M059J (cell line): ENCODE measurements at places on chromosomes 3 and 15.
A peak's percentile ranks its signal among the peaks of the same experiment; 100 is the strongest.

- DNase-seq = no peak
Measured at GRCh38 chr3:69104586-69104985, 17.8 kb downstream of the LMOD3 start.

- DNase-seq = no peak
Measured at GRCh38 chr3:137693791-137694190, 70.3 kb upstream of the SOX14 start.

DNA sequence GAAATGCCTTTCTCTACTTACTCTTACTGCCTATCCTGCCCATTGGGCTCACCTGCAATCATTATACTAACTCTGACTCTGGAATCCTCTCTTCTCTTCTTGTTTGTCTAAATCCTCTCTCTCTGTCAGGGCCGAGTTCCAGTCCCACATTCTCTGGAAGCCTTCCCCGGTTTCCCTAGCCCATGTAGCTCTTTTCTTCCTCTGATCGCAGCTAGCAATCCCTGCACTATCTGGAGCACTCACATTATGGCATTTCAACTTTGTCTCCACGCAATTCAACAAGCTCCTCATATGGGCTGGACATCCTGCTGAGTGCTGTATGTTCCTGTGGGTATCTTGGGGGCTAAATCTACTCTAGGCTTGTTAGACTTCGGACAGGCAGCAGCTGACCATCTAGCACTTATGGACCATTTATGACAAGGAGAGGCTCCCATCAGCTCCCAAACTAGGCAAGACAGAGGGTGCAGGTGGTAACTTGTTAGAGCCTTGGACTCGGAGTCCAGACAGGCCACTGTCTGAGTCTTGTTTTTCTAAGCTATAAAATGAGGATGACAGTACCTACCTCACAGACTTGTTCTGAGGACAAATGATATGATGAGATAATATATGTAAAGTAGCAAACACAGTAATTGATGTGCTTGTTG, 58.3 kb downstream of the EPHB3 start:
- DNase-seq = no peak

- DNase-seq = peak; percentile 56
Measured at GRCh38 chr3:58237238-58237940, at the start of gene ABHD6. ABHD6 (plus strand) TSS chr3:58237792; CDS start chr3:58256587, 18,795 bp downstream.

DNA sequence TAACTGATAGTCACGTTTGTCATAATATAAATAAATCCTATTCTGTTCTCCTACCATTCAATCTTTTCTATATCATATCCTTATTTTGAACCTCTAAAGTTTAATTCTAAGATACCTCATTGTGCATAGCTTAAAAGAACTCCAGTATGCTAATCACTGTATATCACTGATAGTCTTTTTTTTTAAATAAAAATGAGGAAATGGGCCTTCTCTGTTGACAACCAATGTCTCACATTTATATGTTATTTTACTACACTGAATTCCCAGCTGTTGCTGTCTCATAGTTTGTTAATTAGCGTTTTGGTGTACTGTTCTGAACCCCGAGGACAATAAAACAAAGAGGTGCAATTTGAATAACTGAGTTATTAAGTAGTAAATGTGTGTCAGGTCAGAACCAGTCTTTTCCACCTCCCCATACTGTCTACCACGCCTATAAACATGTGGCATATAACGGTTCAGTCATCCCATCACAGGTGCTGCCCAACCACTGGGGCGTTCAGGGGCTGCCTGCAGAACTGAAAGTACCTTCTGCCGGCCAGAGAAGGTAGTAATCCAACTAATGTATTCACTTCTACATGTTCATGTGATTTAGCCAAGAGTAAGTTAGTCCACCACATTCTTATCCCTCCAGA, 14.9 kb downstream of the CBLB start:
- DNase-seq = no peak

DNA sequence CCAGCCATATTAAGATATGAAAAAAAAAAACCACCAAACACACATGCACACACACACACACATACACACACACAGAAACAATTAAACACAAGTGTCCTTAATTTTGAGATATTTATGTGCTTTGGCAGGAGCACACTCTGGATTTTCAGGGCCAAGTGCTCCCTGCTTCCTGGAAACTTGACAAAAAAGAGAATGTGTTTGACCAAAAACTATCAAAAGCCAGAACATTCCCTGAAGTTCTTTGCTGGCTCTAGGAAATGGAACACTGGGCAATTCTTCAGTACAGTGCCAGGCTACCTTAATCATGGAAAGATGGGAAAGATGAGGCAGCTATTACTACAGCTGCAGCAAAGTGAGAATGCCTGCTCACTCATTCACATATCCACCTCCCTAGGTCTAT, 44.6 kb downstream of the P3H2 start:
- DNase-seq = peak; percentile 48

- peak; percentile 60 for DNase-seq
Measured at GRCh38 chr15:80978685-80979329, 10.8 kb downstream of the MESD start.

GRCh38 chr3:105365391-105366325, 1.1 kb upstream of the ALCAM start:
- DNase-seq = peak; percentile 80

GRCh38 chr3:127028781-127029657, 46.1 kb downstream of the PLXNA1 start:
- DNase-seq = no peak

GRCh38 chr3:41846850-41847249, 115.1 kb downstream of the ULK4 start:
- DNase-seq = no peak

- DNase-seq = no peak
Measured at GRCh38 chr3:23588547-23588946, 217.2 kb upstream of the UBE2E1 start.

DNA sequence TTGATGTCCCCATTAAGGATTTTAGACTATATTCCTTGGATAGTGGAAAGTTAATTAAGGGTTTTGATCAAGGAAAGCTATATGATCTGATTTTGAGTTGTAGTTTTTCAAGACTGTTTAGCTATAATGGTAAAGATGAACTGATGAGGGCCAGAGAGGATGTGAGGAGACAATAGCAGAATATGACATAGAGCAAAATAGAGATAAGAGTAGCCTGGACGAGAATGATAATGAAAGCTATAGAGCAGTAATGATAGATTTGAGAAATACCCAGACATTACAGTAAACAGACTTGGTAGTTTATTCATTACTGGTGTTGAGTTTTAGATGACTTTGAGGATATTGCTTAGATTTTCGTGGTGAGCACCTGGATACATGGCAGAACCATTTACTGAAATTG, 3.8 kb downstream of the SUCNR1 start:
- DNase-seq = no peak
